LoVo (cell line): ENCODE measurements at places on chromosomes 5 and 9.

GRCh38 chr9:128428644-128429512 lies 8.2 kb downstream of the CERCAM start:
- DNase-seq = no peak

- DNase-seq = no peak
These were observed 603.3 kb downstream of the EFNA5 start for GRCh38 chr5:107067395-107067794.

DNA sequence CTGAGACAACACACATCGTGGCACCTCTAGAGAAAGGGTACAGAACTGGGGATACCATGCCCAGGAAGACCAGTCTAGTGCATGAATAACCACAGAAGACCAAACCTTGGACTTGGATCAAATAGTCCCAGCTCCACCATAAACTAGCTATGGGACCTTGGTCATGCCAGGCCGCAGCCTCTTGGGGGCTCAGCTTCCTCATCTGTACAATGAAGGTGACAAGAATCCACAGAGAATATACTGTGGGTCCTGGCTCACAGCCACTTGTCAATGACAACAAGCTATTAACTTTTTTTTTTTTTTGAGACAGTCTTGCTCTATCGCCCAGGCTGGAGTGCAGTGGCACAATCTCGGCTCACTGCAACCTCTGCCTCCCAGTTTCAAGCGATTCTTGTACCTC lies 3.9 kb downstream of the KYAT1 start:
- DNase-seq = no peak

DNA sequence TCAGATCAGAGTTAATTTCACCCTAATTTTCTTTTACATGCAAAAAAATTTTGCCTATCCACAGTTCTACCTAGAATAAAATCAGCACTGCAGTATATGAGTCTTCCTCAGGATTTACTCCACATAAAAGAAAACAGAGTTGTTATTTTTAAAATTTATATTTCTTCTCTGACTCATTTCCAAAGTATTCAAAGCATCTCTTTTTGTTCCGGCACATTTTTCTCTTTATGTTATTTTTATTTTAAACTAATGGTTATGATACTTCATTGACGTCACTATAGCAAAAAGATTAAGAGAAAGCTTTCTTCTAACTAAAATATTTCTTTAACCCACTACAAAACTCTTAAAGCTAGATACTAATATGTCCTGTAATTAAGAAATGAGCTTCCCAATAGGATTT lies 590.4 kb downstream of the PRELID2 start:
- DNase-seq = no peak

DNA sequence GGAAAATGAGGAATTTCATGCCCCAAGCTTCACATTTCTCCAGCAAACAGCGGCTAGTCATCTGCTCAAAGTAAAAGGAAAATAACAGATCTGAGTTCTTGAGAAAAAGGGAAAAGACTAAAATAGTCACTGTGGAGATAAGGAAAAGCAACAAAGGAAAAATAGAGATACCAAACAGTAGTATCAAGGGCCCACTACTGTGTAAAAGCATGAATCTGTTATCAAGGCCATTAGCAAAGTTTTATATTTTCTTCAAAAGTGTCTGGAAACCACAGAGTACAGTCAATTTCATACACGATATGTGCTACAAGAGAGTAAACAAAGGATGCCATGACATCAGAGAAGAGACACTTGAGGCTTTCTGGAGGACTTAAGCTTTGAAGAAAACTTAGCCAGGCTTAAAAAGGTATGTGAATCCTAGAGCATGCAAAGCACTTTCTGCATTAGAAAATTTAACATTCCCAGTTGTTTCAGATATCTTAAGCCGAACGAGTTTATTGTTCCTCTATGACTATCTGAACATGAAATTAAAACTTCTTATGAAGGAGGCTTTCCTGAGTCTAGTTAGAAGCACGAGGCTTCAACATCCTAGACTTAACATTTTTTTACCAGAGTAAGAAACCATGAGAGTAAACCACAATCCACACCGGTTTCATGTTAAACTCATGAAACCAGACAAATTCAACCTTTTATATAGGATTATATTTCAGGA lies 1.2 kb downstream of the TTC33 start:
- no peak for DNase-seq
